ENCODE measurements at places on chromosomes 7 and 10. TPM values are rescaled to one million over a fixed set of nuclear protein-coding genes. Genes with fewer than 3 reads are reported as not detected.

Gene SKIDA1
- 0.25 TPM for total RNA-seq

Gene H2BK1
- total RNA-seq = not detected

Gene TRIM50
- total RNA-seq = not detected

Gene NUTM2A
- total RNA-seq = 0.15 TPM

Gene COL17A1
- total RNA-seq = not detected

Gene SPDYE2
- total RNA-seq = 0.15 TPM

DNA sequence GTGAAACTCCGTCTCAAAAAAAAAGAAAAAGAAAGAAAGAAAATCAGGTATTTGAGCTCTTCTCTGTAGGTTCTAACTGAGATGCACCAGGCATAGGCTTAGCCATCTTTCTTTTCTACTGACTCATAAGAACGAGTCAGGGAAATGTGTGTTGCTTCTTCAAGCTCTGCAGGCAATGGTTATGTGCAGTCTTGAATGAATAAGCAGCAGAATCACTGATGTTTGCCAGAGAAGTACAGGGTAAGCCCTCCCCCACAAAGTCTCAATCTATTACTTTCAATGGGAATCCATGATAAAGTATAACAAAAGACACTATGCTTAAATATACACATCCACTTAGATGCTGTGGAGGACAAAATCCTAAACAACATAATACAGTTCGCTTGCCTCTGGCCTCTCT, 239.2 kb downstream of the PARD3 start:
- no peaks in the 10 kb centered on the region for H3K36me3 ChIP-seq
- no peaks in the 10 kb centered on the region for H3K4me1 ChIP-seq
- DNase-seq = no peak
- peaks cover 2% of the 10 kb centered on the region for H3K27me3 ChIP-seq

DNA sequence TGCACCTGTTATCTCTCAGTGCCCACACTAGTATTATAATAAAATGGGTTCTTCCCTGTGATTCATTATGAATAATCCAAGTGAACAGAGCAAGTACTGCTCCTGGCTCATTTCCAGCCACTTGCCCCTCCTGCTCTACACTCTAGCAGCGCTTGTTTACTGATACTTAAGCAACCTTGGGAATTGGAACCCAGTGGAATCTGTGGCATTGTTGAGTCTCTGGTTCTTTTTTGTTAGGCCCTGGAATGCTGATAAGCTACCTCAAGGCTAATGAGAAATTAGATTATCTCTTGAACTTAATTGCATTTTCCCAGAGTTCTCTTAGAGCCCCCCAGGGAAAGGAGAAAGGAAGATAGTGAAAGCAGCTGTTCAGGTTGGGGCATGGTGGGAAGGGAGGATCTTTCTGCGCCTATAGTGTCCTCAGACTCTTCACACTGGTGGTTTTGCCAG, 34.0 kb downstream of the PRKAR2B start:
- no peaks in the 10 kb centered on the region for H3K4me1 ChIP-seq
- H3K36me3 ChIP-seq = no peaks in the 10 kb centered on the region
- H3K27me3 ChIP-seq = no peaks in the 10 kb centered on the region
- no peak for DNase-seq
- H3K27ac ChIP-seq = no peak overlapping the region

- peaks cover 2% of the 10 kb centered on the region for H3K4me1 ChIP-seq
- H3K27ac ChIP-seq = no peak overlapping the region
- no peak for DNase-seq
- no peak overlapping the region for H3K4me3 ChIP-seq
These were observed 53.0 kb downstream of the DNAJC1 start for GRCh38 chr10:21950566-21950965.

- H3K36me3 ChIP-seq = no peaks in the 10 kb centered on the region
- H3K27me3 ChIP-seq = no peaks in the 10 kb centered on the region
- peaks cover 3% of the 10 kb centered on the region for H3K4me1 ChIP-seq
- H3K27ac ChIP-seq = no peak overlapping the region
- no peak for DNase-seq
These were observed 115.4 kb downstream of the NT5C2 start for GRCh38 chr10:103077491-103078308.

- H3K27ac ChIP-seq = peak overlapping the region; percentile 70
- no peak overlapping the region for H3K4me3 ChIP-seq
- H3K36me3 ChIP-seq = peaks cover 55% of the 10 kb centered on the region
- H3K4me1 ChIP-seq = peaks cover 24% of the 10 kb centered on the region
These were observed 20.8 kb downstream of the TIAL1 start for GRCh38 chr10:119575991-119576390.

- H3K27ac ChIP-seq = no peak overlapping the region
- H3K27me3 ChIP-seq = peaks cover 68% of the 10 kb centered on the region
- H3K4me3 ChIP-seq = no peak overlapping the region
These were observed 177.3 kb downstream of the TCF7L2 start for GRCh38 chr10:113127261-113127900.

- DNase-seq = no peak
- H3K27ac ChIP-seq = no peak overlapping the region
- no peaks in the 10 kb centered on the region for H3K36me3 ChIP-seq
- no peaks in the 10 kb centered on the region for H3K4me1 ChIP-seq
These were observed 139.3 kb upstream of the CDK13 start for GRCh38 chr7:39810710-39811109.

Measured in activated CD4-positive, alpha-beta memory T cell treated with anti-CD3 and anti-CD28 coated beads, Interleukin-2, amount 10 ng/mL, durations not matched to agents 7 days and 5 days (primary cell).